ENCODE measurements at places on chromosomes 1 and 21.
A peak's percentile ranks its signal among the peaks of the same experiment; 100 is the strongest.

- DNase-seq = no peak
These were observed 130.3 kb upstream of the PLXNA2 start for GRCh38 chr1:208374391-208374941.

DNA sequence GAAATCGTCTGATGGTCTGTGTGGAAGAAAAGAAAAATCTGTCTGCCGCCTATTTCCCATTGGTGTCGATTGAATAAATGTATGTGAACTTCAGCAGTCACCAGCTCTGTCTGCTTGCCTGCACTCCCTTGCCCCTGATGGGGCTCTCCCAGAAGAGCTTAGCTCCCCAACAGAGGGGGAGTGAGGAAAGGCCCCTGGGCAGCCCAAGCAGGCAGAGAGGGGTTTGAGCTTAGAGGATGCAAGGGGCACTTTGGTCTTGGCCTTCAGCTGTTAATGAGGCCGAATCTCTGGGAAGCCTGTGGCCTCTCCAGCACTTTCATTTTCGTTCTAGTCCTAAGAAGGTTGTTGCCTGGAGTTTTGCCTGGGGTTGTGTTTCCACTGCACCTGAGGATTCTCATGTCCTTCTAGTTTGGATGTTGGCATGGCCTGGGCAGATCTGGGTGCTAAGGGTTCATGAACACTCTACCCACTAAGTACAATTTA, 2.8 kb downstream of the FOXD2 start:
- DNase-seq = no peak

DNA sequence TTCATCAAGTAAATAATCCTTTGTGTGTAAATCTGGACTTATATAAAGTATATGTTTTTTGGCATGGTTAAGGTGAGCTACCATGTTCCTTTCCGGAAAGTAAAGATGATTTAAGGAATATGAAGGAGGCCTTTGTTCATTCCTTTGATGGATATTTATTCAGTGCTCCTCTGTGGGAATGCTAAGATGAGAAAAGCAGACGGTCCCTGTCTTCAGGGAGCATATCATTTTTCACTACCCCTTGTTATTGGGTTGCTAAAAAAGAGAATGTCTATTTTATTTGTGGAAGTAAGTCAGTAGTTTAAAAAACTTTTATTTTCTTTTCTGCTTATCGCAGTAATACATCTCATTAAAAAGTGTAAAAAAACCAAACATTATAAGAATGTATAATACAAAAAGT, 35.1 kb upstream of the CNN3 start:
- no peak for DNase-seq

DNA sequence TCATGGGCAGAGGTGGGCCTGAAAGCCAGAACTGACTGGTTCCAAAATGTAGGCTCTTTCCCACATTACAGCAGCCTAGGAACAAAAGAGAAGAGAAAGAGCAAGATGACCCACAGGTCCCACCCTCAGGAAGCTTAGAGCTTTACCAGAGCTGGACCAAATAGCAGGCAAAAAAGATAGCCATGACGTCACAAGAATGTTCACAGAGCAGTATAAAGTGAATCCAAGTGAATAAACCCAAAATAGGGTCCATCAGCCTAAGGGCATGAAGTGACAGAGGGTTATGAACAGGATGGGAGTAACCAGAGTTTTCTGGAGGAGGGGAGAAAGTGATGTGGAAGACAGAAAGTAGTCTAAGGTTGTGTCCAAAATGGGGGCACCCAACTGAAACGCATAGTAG, 221.2 kb downstream of the KCNH1 start:
- no peak for DNase-seq

GRCh38 chr1:3590951-3591865, 20.1 kb downstream of the MEGF6 start:
- no peak for DNase-seq

- no peak for DNase-seq
These were observed 49.9 kb downstream of the XCL1 start for GRCh38 chr1:168626326-168626725.

DNA sequence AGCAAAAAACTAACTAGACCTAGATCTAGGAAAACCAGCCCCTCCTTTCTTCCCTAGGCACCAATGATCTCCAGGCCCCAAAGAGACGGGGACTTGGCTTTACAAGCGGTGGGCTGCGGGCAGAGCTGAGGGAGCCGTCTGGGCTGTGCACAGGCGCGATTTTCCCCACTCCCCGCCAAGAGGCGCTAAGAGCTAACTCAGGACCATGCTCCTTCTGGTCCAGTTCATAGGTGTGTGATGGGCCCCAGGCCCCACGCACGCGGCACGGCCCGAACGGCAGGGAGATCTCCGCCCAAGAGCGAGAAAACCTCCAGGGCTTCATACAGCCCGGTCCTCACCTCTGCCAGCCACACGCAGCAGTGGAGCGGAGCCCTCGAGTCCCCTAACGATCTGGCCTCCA, 7.5 kb upstream of the GPR153 start:
- DNase-seq = no peak

DNA sequence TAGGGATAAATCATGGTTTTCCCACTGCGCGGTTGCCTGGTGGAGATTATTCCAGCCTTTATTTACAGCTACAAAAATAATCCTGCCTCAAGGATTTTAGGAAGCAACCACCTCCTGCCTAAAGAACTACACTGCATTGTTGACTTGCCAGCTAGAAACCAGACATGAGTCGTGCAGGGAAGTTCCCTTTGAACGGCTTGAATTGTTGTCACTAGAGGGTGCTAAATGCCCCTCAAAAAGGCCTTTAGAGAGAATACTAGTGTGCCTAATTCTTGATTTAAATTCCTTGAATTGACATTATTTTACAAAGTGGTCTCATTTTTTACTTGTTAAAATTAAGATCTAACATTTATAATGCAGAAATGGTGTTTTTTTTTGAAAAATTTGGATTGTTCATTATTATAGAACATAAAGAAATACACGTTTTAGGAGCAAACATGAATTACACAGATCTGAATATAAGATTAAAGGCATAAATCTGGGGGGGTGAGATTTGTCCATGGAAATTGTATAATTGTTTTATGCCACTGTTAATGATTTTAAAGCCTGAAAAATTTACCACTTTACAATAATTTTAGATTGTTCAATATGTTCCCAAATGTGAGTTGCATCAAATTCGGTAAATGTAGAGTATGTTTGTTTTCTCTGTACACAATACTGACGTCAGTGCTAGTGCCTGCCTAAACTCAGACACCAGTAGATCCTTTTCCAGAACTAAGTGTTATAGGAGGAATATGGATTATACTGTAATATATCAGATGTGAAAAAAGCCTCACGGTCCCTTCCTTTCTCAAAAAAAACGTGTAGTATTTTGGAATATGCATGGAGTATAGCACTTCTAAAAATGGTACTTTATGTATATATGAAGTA, 7.6 kb upstream of the ERG start:
- peak; percentile 28 for DNase-seq

- no peak for DNase-seq
These were observed 22.5 kb upstream of the PEF1 start for GRCh38 chr1:31667065-31667785.

- DNase-seq = no peak
These were observed 95.9 kb downstream of the CAMTA1 start for GRCh38 chr1:6880951-6881690.

DNA sequence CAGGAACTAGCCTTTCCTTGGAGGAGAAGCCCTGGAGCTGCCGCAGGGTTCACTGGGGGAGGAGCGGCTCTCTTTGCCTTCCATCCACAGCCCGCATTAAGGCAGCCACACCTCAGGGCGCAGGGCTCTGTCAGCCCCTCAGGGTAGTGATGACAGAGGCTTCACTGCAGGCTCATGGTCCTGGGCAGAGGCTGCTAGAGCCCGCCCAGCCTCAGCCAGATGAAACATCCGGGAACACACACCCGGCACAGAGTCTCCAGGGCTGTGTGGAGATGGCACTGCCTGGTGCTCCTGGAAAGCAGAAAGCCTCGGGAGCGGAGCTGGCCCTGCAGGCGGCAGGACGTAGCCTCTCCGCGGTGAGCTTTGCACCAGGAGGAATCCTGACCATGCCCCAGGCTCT, 29.4 kb upstream of the PEX10 start:
- DNase-seq = no peak

- DNase-seq = no peak
These were observed 26.9 kb upstream of the DDR2 start for GRCh38 chr1:162605225-162605927.

GRCh38 chr1:23922321-23922943, 9.3 kb upstream of the CNR2 start:
- no peak for DNase-seq

GRCh38 chr1:192546596-192547190, 28.9 kb upstream of the RGS1 start:
- DNase-seq = no peak

GRCh38 chr1:33350611-33351280, 29.8 kb upstream of the A3GALT2 start:
- no peak for DNase-seq

- no peak for DNase-seq
These were observed 163.4 kb downstream of the CYYR1 start for GRCh38 chr21:26409735-26410134.

DNA sequence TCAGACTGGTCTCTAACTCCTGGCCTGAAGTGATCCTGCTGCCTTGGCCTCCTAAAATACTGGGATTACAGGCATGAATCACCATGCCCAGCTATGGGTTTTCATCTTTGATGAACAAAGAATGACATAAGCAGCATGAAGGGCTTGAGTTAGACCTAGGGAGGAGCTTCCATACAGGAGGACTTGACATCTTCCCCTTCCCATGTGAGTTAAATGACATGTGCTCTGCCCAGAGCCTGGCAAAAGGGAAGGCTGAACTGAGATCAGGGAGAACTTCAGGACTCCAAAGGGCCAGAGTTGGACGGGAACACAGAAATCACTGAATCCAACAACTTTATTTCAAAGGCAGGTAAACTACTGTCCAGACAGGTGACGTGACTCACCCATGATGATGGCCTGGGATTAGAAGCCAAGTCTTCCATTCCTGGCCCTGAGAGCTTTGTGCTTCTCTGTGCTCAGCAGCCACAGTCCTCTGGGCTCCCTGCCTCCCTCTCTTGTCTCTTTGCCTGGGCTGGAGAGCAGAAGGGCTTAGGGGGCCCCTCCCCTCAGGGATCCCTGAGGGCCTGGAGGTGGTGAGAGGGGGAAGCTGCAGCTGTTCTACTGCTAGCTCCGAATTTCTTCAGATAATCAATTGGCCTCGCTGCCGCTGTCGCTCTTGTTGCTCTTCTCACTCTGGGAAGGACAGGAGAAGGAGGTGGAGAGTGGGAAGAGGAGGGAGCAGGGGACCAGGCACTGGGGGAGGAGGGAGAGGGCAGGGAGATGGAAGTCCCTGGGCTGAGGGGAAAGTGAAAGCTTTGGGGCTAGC, 7.6 kb downstream of the NHLH1 start:
- no peak for DNase-seq

DNA sequence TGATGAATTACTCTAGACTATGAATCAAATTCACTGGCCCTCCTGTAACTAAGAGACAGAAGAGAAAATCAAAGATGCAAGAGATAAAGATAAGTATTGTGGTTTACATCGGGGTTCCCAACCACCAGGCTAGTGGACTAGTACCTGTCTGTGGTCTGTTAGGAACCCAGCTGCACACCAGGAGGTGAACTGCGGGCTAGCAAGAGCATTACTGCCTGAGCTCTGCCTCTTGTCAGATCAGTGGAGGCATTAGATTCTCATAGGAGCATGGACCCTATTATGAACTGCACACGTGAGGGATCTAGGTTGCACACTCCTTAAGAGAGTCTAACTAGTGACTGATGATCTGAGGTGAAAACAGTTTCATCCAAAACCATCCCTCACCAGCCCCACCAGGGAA, 58.9 kb upstream of the DUSP10 start:
- DNase-seq = no peak

- DNase-seq = no peak
These were observed 127.2 kb downstream of the FAM78B start for GRCh38 chr1:166039436-166040201.

DNA sequence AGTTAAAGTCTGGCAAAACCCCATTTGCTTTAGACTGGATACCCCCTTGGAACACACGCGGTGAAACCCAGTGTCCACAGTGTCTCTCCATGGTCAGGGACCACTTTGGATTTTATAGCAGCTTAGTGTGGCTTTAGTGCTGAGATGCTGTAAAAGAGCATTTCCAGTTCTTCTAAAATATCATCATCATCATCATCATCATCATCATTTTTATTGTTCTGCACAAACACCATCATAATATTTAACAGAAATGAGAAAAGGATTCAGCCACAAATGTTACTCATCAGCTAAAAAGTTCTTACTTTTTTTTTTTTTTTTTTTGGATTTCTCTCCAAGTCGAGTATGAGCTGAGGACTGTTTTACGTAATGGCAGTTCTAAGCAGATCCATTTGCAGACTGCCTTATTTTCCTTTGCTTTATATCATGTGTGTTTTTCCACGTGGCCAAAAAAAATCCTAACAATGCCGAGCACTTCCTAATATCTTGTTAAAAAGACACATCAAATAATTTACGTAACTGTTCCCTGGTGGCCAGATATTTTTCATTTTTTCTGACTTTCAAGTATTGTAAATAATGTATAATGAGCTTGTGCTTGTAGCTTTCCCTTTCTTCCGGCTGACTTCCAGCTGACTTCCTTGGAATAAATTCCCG, 62.8 kb downstream of the EVA1C start:
- DNase-seq = no peak

DNA sequence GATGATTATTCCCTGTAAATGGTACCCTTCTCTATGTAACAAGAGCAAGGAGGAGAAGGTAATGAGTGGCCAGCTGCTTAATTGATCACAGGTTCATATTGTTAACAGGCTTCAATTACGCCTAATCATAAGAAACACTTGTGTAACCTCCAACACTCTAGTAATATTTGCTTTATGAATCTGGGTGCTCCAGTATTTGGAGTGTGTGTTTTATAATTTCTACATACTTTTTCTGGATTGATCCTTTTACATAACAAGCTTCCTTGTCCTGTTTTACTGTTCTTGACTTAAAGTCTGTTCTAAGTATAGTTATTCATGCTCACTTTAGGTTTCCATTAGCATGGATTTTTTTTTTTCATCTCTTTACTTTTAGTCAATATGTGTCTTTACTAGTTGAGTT, 984.2 kb downstream of the AMY1C start:
- DNase-seq = no peak

- DNase-seq = no peak
These were observed 71.5 kb downstream of the IFI44 start for GRCh38 chr1:78721136-78721535.

- no peak for DNase-seq
These were observed 113.1 kb upstream of the GRIK3 start for GRCh38 chr1:37147392-37147831.

DNA sequence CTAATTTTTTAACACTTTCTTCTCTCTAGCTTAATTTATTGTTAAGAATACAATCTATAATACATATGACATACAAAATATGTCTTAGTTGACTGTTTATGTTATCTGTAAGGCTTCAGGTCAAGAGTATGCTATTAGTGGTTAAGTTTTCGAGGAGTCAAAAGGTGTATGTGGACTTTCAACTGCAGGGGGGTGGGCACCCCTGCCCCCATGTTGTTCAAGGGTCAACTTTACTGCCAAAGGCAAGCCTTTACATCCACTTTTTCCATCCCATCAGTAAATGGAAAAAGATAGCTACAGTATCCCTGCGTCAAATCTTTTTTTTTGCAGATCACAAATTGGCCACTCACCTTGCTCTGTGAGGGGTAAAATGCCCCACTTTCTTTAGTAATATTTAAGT, 6.3 kb downstream of the METTL18 start:
- no peak for DNase-seq

- no peak for DNase-seq
These were observed 71.2 kb upstream of the RUNX3 start for GRCh38 chr1:25001125-25001915.

All from GF-D8 (cell line).